Fibroblast of skin of right biceps (primary cell): ENCODE measurements at places on chromosomes 4 and X.

DNA sequence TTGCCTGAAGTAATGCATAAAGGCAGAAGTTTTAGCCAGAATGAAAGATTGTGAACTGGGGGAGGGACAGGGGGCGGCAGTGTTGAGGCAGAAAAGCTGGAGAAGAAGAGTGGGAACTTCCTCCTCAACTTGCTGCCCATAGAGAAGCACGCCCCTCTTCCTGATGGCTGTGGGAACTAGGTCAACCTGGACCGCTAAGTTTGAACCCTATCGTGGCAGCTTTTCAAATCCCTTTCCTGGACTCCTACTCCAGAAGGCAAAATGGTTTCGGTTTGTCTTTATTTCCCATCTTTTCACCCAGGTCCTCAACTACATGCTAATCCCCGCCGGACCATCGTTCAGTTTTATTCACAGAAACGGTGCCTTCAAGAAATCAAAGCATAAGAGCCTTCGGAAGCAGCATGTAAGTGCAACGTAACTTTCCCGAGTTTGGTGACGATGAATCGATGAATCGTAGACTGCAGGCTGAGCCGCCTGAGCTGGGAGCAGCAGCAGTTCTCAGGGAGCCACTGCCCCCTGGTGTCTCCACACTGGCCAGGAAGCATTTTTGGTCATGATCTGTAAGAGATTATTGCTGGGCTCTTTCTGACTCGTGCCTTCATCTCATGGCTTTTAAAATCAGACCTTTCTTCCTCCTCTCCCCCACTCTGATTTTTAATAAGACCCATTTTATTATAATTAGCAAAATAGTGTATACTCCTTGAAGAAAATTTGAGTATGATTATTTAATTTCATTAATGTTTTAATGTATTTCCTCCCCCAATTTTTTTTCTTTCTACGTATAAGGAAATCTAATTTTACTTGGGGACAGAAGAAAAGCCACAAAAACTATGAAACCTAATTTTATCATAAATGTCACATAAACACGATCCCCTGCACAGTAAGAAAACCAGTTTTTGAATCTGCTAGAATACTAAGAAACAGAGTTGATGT, 21.4 kb downstream of the SPINK2 start:
- DNase-seq: peak; percentile 82

GRCh38 chrX:25144043-25144940, 128.5 kb upstream of the ARX start:
- DNase-seq: peak; percentile 28

DNA sequence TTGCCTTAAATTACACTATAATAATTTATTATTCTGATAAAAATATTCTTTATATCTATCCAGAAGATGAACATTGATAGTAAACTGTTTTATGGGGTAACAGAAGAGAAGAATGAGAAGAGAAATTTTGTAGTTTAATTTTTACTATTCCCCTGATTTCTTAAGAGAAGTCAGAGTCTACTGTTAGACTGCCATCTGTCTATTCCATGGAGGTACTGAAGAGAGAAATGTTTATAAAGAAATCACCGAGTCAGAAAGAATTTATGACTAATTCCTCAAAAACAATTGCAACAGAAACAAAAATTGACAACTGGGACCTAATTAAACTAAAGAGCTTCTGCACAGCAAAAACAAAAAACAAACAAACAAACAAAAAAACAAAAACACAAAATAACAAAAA, 149.9 kb downstream of the FGF16 start:
- peak; percentile 40 for DNase-seq

- peak; percentile 25 for DNase-seq
Measured at GRCh38 chr4:182337366-182337765, 94.2 kb downstream of the TENM3 start.

DNA sequence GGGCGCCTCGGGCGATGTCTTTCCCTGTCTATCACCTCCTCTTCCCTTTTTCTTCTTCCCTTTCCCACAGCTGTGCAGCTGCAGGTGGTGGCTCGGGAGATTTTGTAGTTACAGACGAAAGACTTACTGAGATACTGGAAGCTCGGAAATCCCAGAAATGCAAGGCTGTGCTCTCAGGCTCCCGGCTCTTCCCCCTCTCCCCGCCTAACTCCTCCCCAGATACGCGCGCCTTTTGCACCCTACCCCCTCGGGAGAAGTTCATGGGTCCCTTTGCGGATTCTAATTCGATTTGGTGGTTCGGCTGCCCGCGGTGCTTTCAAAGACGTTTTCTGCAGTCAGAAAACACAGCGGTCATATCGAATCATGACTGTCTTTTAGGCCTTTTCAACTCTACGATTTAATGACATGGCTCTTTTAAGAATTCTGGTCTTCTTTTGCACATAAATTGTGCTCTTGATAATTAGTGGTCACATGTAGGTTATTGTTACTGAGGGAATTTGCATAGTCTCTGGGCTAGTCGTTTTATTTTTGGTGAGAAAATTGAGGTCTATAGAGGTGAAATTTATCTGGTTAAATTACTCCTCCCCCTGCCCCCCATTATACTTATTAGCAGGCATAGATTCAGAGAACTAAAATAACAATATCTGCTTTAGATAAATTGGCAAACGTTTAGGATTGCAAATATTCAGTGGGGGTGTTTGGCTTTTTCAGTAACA, 1.6 kb downstream of the SEPTIN11 start:
- peak; percentile 62 for DNase-seq

DNA sequence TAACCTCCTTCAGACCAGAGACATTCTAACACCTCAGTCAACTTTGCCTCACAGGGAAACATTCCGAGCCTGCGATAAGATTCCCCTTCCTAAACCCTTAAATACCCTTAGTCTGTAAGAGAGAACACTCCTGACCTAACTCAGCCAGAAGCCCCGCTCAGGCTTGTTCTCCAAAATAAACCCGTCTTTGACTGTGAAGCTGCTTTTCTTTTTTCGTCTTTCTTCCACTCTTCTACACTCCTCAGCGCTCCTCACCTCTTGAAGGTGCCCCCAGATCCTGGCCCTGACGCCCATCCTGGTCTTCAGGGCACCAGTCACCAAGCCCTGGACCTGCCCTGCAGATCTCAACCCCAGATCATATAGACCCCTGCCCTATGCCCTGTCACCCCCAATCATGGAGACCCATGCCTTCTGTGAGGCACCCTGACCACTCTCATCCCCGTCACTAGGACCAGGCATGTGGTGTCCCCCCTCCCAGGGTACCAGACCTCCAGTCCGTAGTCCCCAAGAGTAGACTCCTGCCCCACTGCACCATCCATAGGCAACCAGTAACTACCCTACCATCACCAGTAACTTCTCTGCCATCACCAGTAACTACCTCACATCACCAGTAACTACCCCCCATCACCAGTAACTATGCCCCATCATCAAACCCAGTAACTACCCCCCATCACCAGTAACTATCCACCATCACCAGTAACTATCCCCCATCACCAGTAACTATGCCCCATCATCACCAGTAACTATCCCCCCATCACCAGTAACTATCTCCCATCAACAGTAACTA, 3.5 kb downstream of the ASMTL start:
- DNase-seq: no peak

DNA sequence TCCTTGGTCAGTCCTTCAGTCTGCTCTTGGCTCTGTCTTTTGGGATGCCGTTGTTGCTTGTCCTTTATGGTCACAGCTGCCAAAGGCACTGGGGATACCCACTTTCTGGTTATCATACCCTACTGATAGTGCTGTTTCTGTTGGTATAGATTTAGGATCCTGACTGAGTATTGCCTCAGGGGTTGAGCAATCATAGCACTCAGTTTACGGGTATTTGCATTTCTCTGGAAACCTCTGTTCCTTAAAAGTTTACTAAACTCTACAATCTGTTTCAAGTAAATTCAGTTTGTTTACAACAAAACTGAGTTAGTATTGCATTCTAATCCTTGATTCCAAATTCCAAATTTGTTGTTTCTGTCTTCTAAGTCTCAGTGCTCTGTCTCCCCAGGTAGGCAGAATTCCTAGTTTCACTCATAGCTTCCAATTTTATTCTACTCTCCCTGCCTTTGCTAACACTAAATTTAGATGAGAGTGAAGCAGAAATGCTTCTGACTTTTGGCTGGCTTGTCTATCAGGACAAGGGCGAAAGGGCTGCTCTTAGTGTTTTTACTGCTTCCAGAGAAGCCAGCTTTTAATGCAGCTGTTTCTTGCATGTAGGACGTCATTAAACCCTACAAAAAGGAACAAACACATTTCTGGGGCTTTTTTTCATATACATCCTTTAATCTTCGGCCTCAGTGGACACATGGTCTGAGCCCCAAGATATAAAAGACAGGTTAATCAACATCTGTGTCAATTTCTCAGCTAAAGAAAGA, 17.2 kb upstream of the TET2 start:
- no peak for DNase-seq

- DNase-seq: peak; percentile 13
Measured at GRCh38 chr4:167233685-167234315, 494 bp downstream of the SPOCK3 start.

DNA sequence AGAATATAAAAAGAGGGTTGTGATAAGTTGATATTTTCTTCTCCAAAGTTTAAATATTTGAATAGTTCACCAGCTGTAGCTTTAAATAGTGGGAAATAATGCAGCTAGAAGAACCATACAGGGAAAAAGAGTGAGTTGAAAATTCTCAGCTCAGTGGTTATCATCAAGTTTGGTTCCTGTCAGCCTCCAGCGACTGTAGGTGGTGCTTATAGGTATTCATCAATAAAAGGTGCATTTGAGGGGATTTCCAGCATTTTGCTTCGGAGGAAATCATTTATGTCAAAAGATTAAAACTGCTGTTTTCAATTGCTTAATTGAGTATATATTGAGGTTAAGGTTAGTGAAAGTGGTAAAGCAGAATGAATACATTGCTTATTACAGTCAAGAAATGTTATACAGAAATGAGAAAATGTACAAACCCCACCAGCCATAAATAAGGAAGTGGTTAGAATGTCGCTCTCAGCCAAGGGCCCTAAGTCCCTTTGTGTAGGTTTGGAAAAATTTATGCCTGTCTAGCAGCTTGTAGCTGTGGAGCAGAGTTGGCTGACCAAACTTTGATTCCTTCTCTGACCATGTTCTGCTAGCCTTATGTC, 532.9 kb upstream of the FTHL17 start:
- no peak for DNase-seq

DNA sequence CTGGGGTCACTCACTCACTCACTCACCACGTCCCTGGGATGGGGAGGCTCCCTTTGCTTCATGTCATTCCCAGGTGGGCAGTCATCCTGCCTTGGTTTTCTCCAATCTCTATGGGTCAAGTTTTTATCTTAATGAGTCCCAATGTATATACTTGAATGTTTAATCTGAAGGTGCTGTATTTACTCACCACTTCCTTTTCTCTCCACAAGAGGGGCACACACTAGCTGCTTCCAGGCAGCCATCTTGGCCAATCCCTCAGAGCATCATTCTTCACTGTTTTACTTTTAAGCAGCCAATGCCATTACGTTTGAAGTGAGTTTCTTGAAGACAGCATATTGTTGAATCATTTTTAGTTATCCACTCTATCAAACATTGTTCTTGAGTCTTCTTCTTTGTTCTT, 153.4 kb upstream of the ARSJ start:
- peak; percentile 8 for DNase-seq

DNA sequence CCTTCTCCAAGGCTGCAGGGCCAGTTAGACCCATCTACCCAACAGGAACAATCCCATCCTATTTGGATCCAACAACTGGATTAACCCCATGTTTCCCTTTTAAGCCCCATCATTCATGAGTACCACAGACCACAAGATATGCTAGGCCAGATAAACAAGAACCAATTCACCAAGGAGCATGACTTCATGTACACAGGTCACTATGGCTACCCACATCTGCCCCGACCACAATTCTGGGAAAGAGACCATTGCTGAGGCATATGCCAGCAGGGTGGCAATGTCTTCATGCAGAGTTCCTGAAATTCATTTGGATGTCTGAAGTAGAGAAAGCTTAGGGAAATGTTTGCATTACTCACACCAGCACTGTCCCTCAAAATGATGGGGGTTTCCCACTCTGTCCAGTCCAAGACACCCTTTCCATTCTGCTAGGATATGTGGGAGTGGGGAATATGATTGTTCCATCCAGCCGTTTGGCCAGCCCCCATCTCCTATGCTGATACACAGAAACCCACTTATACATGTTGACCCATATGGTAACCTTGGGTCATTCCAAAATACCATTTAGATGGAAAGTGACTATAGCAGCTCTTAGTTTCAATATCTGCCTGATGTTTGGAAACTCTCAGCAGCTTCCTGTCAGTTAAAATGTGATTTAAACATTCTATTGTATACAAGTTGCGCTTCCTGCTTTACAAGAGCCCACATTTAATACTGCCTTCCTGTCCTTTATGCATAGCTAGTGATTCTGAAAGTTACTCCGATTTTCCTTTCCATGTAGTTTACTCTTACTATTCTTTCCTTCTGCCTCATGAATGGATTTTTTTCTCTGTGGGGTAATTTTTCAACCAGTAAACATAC, 129.0 kb downstream of the AMMECR1 start:
- no peak for DNase-seq

DNA sequence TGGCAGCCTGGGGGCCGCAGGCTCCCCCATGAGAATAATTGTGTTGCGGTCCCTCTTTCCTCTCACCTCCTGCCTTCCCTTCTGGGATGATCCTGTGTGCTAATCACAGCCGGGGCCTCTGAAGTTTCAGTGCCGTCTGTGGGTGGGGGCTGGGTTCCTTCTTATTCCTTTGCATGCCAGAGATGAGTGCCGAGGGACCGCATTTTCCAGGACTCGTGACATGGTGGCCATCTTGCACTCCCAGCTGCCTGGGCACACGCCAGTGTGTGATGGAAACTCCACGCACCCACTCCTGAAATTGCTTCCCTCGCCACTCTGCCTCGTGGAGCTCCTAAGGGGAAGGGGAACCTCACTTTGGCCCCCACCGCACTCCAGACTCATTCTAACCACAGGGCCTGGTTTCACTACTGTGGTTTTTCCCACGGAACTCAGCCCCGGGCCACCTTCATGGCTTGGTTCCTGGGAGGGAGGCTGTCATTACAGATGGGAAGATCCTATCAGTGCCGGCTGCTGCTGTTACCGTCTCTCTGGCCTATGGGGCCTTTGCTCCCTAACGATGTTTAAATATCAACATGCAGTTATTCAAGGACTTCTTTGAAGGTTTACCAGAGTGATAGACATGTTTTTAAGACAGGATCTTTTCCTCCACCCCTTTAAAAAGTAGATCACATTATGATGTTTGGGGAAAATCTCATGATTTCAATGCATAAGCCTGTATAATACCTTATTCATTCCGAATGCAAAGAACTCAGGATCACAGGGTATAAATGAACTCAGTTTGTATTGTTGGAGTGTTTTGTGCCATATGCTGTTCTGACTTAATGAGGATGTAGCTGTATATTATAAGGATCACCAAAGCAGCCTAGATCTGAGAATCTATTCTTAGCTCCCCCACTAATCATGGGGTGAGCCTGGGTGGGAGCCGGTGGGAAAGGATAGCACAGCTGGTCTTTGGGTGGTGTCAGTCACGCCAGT, 89.6 kb downstream of the SORCS2 start:
- DNase-seq: no peak

GRCh38 chrX:139692506-139692849, 15.5 kb downstream of the MCF2 start:
- no peak for DNase-seq
